CD4-positive, alpha-beta T cell (primary cell): ENCODE measurements at places on chromosomes 1 and 21.

DNA sequence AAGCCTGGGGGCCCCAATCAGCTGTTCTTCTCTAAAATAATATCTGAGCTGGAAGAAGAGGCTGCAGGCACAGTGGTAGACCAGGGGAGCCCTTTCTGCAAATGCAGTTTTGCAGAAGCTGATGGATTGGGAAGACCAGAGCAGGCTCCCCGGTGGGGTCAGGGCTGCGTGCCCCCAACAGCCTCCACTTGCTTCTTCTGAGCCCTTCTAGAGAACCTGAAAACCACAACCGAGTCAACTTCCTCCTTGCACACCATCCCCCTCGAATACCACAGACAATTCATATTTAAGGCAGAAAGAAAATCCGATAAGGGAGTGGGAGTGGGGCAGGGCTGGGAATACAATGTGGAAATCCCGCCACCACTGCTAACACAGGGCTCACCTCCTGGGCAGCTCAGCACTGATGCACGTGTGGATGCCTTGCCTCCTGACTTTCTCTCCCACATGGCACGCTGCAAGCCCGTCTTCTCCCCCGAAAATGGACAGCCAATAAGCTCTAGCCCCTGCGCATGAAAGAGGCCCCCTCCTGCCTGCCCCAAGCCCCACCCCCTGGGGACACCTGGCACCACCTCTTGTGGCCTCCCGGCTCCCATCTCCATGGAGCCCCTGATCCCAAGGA lies 25.4 kb upstream of the ALDH4A1 start:
- DNase-seq: no peak

- no peak for DNase-seq
Observed at GRCh38 chr21:29164323-29164942, 34.0 kb downstream of the MAP3K7CL start.

- no peak for DNase-seq
Observed at GRCh38 chr1:92791487-92792066, 6.7 kb upstream of the EVI5 start.

DNA sequence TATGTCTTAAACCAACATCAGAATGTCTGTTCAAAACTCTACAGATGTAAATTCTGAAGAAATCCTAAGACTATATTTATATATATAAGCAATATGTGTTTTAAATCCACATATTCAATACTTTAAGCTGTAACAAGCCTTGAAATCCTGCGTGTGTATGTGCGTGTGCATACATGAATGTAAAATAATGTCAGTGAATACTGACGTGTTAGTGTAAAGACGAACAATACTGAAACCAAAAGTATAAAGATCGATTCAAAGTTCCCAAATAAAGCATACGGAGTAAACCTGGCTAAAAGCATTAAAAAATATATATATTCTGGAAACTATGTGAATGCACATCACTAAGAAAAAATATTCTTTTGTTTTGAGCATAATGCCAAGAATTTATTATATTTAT lies 668.6 kb upstream of the NCAM2 start:
- no peak for DNase-seq

GRCh38 chr1:74772945-74773344 lies 40.0 kb downstream of the TYW3 start:
- no peak for DNase-seq

DNA sequence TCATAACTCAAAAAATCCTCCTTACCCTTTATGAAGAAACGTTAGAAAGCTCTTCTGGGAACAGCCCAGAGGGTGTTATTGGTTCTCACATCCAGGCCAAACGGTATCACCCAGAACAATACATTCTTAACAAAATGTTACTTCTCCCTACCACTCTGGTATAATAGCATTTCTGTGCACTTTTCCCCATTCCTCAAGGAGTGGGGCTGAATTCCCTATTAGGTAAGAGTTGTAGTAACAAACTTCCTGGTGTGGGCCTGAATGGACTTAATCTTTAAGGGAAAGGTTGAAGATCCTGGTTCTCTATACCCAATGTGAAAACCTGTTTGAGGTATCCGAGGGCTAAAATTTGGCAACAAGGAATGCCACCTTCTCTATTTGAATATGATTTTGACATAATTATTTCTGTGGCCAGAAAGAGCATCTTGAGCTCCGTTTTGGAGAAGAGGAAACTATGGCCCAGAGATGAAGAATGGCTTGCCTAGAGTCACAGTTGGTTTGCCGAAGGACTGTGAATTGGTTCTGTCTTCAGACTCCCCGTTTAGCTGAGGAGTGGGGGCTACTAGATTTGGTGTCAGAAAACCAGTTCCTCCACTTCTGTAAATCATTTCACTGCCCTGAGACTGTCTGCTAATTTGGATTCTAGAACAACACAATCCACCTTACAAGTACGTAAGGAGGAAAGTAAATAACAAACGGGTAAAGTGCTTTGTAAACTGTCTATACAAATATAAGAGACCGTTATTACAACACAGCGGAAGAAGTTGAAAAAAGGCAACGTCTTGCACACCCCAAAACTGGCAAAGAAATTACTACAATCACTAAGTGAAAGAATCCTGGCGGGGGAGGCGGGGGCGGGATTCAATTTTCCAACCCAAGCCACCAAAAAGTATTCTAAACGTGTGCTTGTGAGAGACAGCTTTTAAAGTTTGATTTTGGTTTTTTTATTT lies 2.3 kb downstream of the ANP32E start:
- peak; percentile 52 for DNase-seq
